SW 1271 (cell line): ENCODE measurements at places on chromosomes 1 and 21.
A peak's percentile ranks its signal among the peaks of the same experiment; 100 is the strongest.

DNA sequence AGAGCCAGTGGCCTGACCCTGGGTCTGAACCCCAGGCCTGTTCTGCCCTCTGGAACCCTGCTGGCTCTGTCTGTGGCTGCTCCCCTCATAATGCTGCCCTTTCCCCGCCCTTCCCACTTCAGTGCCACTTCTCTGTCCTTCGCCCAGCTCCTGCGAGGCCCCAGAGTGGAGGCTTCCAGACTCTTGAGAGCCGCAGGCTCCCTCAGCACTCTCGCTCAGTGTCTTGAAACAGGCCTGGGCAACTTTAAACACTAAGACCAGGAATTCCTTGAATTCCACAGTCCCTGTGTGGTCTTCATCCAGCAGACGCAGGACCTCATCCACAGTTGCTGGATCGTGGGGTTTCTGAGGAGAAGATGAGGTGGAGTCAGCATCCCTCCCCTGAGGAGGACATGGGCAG is 3.5 kb downstream of the CRNN start:
- no peak for DNase-seq

DNA sequence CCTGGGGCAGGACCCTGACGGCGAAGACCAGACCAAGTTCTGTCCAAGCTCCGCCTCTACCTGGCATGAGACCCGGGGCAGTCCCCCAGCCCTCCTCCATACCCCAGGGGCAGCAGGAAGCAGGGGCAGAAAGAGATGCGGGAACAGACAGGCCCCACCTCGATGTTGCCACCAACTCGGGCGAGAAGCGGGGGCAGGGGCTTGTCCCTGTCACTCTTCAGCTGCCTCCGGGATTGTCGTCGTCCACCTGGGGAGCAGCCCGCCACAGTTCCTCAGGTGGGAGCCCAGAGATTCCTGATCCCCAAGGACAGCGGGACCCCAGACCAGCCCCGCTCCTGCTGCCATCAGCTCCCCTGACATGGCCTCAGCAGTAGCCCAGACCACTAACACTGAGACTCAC is 54.8 kb downstream of the CHD5 start:
- DNase-seq: no peak

DNA sequence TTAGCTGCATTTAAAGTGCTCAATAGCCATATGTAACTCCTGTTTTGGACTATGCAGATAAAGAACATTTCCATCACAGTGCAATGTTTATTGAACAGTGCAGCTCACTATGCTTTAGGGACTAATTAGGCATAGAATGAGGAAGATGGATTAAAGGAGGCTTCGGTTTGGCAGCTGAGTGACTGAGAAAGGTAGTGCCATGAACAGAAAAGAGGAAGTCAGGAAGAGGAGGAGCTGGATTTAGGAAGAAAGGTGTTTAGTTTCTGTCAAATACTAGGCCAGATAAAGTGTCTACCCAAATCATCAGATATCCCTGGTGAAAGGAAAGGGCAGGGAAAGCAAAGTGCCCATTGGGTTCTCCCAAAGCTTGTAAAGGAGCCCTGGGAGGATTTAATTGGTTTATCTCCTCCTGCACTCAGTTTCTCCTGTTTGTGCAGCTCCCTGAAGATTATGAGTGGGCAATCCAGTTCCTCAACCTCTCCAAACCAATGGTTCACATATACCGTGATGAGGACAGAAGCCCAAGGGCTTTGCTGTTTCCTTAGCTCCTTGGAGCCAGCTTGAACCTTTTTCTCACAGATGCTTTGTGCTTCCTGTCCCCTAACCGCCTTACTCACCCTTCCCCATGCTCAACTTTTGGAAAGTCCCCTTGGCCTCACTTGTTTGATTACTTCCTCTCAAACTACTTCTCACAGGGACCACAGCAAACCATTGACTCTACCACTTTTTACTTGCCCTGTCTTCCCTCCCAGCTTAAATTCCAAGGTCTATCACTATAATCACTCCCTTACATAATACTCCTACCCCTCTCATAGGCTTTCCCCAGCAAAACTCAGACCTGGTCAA is 3.5 kb upstream of the RAP1A start:
- no peak for DNase-seq

GRCh38 chr1:84704872-84705417 is 14.7 kb upstream of the SSX2IP start:
- DNase-seq: no peak

- peak; percentile 54 for DNase-seq
These were observed 927 bp downstream of the UAP1 start for GRCh38 chr1:162562470-162562828.

DNA sequence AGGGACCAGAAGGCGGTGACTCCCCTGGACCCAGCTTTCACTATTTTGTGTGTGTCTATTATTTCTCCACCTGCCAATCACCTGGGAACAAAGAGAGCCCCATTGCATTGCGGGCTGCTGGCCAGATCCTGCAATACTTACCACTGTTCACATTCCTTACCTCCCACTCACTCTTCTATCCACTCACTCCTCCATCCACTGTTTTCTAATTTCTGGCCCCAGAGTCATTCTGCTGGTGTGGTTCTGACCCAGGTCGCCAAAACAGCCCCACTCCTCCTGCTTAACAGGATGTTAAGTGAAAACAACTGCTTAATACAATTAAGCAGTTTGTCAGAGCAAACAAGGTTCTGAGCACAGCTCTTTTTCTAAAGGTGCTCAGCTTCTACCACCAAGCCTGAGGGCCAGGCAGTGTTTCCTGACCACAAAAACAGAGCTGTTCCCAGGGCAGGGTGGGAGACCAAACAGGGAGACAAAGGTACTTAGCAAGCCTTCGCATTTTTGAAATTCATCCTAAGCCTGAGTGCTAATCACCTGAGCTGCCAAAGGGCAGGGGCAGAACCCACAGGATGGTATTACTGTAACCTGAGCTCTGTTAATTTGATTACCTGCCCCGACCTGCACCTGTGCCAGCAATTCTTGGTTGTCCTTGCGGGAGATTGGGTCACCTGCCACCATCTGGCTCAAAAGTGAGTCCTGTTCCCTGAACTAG is 38.5 kb upstream of the EFCAB14 start:
- DNase-seq: no peak
